ENCODE measurements at places on chromosomes 4 and X. TPM values are rescaled to one million over a fixed set of nuclear protein-coding genes. Genes with fewer than 3 reads are reported as not detected.

GRCh38 chr4:123244137-123244536, 152.5 kb upstream of the SPRY1 start:
- ATAC-seq, result no peak

DNA sequence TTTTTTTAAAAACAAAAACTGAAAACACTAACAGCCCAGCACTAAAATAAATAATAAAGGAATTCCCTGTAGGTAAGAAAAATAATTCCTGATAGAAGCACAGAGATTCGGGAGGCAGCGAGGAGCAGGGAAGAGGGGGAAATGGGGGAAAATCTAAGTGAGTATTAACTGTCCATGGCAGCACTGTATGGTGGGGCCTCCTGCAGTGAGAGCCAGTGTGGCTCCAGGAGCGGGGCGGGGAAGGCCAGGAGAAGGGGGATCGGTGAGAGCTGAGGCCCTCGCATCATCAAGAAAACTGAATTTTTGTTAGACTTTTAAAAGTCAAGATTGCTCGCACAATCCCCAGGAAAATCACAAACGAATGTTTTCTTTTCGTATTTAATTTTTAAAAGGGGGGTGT, 14.1 kb downstream of the RNF212 start:
- ATAC-seq, result no peak

- ATAC-seq, result no peak
These were observed 51.3 kb upstream of the LEF1 start for GRCh38 chr4:108219998-108220397.

GRCh38 chr4:26471890-26472289, 18.4 kb downstream of the CCKAR start:
- no peak for ATAC-seq

DNA sequence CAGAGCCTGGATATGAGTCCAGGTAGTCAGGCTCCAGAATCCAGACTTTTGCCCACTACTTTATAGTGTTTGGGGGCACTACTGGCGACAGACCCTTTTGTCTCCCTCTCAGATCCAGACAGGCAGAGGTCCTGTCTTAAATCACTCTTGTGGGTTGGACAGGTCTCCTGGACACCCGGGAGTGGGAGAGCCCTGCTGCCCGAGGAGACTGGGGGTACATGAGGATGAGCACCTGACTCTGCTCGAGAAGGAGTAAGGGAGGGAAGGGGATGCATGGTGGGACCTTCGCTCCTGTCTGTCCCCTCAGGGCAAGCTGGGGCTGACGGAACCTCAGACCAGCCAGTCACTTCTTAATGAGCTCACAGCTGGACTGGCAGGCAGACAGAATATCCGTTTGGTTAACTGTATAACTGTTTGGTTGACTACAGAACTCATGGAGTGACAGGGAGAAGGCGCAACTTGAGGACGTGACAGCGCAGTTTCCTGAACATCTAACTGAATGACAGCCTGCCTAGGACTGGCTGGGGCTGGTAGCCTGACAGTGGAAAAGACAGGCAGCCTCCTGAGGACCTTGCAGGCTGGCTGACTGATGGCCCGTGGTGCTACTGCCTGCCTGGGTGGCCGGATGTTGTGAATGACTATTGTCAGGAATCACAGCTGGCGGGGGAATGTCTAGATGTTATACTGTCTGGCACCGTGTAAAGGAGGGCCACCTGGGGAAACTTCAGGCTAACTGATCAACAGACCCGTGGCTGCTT, 1.6 kb upstream of the SUV39H1 start:
- no peak for ATAC-seq

GRCh38 chr4:84224522-84224921, 274.6 kb downstream of the NKX6-1 start:
- ATAC-seq, result no peak

GRCh38 chrX:124229374-124229773, 103.1 kb upstream of the TEX13D start:
- ATAC-seq, result no peak

DNA sequence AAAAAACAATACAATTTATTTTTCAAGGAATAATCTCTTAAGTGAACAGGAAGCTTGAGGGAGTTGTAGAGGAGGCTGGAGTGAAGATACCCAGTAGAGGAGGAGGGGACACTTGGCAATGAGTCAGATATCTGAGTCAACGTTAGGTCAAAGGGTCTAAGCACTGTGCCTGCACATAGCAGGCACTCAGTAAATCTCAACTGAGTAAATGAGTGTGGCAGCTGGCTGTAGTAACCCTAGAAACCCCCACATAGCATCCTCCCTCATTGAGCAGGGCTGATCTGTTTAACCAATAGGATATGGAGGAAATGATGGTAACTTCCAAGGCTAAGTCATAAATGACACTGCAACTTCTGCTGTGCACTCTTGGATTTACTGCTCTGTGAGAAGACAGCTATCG, 186.0 kb upstream of the FAM241A start:
- ATAC-seq, result no peak

DNA sequence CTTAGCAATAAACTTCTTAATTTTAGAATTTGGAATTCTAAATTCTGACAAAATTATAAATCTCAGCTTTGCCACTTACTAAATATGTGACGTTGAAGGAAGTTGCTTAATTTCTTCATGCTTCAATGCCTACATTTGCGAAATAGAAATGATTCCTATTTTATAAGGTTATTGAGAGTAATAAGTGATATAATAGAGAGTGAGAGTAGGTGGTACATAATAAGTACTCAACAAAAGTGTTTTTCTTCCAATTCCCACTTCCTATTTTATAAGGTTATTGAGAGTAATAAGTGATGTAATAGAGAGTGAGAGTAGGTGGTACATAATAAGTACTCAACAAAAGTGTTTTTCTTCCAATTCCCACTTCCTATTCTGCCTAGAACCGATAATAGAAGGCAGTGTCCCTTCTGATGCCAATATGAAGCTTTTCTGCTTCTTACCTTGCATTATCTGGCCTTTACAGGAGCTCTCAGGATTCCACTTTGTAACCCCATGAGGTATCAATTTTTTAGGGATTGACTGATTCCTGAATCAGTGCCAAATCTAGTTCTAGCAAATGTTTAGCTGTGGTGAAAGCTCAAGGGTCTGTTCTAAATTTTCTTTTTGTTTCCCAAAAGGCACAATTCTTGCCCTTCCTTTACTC, 31.4 kb downstream of the VSIG4 start:
- ATAC-seq, result no peak

GRCh38 chr4:37641352-37641751, 44.8 kb downstream of the RELL1 start:
- no peak for ATAC-seq

DNA sequence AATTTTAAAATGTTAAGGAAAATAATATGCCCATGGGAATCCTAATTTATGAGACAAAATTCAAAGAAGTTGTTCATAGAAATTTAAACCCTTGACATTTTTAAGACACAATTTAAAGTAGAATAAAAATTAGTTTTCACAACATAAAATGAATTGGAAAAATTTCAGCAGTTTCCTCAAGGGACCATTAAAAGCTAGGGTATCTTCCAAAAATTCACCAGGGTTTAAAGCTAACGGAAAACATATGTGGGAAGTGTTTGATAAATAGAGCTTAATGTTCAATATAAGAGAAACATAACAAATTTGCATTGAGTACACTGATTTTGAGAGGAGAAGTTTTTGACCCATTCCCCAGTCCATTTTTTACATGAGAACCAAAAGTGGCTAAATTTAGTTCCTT, 228.9 kb upstream of the TTC29 start:
- no peak for ATAC-seq

The NDST4 gene
- not detected for total RNA-seq

The USP17L20 gene
- not detected for total RNA-seq

The CT83 gene
- not detected for total RNA-seq

The PAK3 gene
- 0.67 TPM for total RNA-seq

The PNMA5 gene
- total RNA-seq, result 0.17 TPM

The CXCL10 gene
- total RNA-seq, result 1.1 TPM

The SYN1 gene
- 4.3 TPM for total RNA-seq

The MAGEA12 gene
- total RNA-seq, result not detected

The DCAF8L1 gene
- not detected for total RNA-seq

The ATP1B4 gene
- total RNA-seq, result not detected

Measured in activated T-helper 17 cell treated with anti-CD3 and anti-CD28 coated beads, Interleukin-2, amount 50 U/mL, for 72 hours (primary cell).